ENCODE measurements at places on chromosomes 6 and 20.

DNA sequence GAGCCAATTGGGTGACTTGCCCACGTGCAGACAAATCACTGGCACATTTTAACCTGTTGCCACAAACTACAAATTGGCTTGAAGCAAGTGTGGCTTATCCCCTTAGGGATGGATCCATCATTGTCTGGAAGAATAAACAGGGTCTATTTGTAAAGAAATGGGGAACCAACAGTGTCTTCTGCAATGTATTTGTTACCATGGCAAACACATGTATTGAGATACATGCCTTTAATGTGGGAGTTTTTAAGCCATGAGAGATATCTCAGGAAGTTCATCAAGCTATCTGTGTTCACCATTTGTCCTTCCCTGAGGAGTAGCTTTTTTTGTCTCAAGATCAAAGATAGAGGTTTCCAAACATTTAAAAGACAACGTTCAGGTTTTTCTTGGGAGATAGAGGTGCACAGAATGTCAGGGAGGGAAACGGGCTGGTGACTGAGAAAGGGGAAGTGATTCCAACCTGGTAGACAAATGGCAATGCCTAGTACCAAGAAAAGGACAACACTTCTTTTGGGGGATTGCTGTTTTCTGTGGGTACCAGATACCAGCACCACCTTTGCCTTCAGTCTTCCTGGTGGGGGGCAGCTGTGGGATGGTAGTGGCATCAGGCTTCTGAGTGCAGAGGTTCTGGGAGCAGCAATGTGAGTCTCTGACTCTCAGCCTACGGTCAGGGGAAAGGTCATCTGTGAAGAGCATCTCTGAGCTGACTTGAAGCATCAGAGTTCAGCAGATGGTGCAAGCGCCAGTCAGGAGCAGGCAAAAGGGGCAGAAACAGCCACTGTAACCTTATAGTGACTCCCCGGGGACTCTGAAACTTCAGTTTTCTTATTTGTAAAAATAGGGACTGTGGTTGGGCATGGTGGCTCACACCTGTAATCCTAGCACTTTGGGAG is 20.1 kb upstream of the BCAS1 start:
- DNase-seq: no peak

GRCh38 chr6:3355011-3355357 is 96.2 kb downstream of the PSMG4 start:
- no peak for DNase-seq

GRCh38 chr6:14065350-14065749 is 52.2 kb upstream of the CD83 start:
- no peak for DNase-seq

DNA sequence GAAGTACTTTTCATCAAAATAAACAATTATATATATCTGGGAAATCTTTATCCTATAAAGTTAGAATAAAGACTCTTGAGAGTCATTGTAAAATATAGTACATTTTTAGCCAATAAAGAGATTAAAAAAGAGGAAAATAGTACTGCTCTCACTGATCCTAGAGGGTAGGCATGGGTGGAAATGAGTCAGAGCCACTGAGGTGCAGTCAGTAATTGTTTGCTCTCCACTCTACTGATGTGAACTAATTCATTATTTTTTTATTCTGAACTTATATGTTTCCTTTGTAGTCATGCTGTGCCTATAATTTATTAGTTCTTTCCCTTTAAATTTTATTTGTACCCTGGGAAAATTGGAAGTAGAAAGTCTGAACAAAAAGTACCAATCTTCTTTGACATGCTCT is 1359.4 kb upstream of the GJE1 start:
- DNase-seq: no peak

GRCh38 chr20:57652606-57653545 is 32.6 kb upstream of the ZBP1 start:
- peak; percentile 20 for DNase-seq

GRCh38 chr6:37972994-37973757 is 153.6 kb downstream of the ZFAND3 start:
- DNase-seq: no peak

- DNase-seq: no peak
Observed at GRCh38 chr6:93721386-93722048, 302.2 kb upstream of the EPHA7 start.

DNA sequence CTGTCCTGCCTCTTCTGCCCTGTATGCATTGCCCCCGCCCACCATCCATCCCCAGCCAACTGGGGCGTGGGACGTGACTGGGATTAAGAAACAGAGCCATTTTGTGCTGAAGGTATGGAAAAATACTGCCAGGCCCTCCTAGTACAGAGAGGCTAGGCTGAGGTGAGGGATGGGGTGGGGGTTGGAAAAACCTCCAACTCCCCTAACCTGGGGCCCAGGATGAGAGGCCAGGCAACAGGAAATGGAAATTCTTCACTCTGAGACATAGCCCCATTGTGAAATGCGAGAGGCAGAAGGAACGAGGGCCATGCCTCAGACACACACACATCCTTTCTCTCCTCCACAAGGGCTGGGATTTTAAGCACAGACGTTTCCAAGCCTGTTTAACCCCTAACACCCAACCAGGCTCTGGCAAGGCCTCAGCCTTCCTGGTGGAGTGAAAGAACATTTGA is 19.9 kb downstream of the KCNK5 start:
- DNase-seq: no peak

DNA sequence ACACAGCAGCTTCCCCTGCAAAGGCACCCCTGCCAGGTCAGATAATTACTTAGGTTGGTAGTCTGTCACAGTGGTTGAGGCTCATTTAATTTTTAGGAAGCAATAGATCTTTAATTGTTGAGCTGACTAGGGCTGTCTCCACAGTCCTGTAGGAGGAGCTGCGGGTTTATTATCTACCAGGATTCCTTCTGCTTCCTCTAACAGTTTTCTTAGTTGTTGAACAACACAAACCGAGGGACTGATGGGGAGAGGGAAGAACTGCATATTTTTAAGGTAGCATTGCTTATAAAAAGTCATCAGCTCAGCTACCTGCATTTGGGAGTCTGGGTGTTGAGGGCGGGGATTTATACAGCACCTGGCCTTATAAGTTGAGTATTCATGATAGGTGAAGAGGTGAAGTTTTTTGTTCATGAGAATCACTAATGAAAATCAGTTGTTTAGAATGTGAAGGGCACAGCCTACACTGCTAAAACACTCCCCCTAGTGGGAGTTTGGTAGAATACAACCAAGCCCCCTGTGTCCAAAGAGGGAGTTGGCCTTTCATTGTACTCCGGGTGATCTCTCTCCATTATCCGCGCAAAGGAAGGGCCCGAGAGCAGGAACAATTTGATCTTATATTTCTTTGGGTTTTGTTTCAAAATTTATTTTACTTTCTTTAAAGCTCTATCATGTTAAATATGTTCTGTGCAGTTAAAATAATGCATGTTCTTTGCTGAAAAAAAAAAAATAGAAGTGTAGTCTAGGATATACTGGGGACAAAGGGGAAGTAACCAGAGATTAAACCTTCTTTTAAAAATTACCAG is 69.6 kb downstream of the SSR1 start:
- DNase-seq: peak; percentile 58

GRCh38 chr6:125112934-125113333 is 40.6 kb upstream of the TPD52L1 start:
- no peak for DNase-seq

DNA sequence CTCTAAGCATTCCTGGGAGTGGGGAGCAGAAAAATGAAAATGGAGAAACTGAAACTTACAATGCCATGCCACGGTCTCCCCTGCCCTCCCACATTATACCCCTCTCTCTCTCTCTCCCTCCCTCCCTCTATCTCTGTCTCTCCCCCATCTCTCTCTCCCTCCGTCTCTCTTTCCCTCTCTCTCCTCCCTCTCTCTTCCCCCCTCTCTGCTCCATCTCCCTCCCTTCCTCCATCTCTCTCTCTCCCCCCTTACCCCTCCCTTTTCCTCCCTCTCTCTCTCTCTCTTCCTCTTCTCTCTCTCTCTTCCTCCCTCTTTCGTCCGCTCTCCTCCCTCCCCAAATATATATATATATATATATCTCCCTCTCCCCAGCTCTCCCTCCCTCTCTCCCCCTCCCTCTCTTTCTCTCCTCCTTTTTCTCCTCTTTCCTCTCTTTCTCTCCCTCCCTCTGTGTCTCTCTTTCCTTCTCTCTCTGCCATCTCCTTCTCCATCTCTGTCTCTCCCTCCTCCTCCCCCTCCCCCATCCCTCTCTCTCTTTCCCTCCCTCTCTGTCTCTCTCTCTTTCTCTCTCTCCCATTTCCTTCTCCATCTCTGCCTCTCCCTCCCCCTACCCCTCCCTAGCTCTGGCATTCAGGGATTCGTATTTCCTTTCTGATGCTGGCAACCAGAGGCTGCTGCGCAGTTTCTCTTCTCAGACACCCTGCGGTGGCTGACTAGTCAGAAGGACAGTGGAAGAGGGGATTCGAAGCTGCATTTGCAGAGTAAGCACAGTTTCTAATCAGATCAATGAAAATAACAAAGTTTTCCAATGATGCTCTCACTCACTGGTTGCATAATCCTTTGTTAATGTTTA is 13.9 kb upstream of the VAPB start:
- DNase-seq: no peak

GRCh38 chr6:21208081-21208795 is 385.3 kb upstream of the SOX4 start:
- DNase-seq: no peak

DNA sequence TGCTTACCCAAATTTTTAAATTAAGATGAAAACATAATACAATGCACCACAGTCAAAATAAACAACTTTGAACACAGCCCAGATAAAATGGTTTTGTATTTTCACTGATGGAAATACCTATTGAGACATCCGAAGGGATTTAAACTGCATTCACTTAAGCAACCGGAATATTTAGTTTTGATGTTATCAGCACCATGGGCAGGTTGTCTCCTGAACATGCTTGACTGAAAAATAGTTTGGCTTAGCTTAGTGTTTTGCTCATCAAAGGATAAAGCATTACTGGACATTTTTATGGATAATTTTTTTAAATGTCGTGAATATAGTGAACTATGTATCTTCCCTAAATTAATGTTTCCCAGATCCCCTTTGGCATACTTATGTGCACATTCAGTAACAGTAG is 177.5 kb downstream of the GJA1 start:
- DNase-seq: no peak

DNA sequence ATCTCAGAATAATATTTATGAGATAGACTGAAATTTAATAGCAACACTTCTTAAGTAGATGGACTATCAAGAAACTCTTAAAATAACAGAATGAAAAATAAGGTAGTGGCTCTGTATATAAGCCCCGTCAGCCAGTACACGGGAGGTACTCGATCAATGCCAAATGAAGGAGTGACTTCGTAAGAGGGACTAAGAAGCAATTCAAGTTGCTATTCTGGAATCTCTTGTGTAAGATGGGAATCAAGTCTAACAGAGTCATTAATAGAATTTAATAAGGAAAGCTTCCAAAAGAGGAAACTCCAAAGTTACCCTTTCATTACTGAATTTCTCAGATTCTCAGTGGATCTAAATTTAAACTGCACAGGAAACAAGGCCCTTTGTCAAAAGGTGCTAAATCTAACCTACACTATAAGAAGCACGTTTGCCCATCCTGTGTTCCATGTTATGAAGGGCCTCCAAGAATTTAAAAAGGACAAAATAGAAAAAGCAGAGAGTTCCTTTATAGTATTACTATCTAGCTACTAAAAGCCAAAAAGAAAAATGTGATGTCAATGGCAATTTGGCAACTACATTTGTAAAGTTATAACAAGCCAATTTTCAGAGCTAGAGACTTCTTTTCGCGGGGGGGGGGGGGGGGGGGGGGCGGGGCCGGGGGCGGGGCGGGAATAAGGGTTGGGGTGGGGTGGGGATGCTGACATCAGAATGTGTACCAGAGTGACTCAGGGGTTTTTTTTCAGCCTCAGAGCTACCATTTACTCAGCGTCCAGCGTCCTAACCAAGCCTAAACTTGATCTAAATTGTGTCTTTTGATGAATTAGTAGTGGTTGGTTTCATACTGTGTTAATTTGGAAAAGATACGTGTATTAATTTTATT is 200.6 kb downstream of the GMPR start:
- DNase-seq: no peak

- DNase-seq: no peak
Observed at GRCh38 chr20:6806275-6806674, 38.8 kb downstream of the BMP2 start.

DNA sequence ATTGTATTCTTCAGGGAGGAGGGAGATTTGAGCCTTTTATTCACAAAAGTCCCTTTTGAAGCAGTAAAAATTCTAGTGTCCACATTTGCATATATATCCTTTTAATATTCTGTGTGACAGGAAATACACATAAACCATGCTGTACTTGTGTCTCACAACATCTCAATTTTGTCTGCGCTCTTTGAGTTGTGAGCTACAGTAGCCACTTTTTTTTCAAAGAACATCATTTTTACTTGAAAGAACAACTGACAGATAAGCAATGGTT is 21.3 kb downstream of the LMBRD1 start:
- DNase-seq: no peak

- DNase-seq: no peak
Observed at GRCh38 chr20:10578607-10579006, 95.2 kb downstream of the JAG1 start.

DNA sequence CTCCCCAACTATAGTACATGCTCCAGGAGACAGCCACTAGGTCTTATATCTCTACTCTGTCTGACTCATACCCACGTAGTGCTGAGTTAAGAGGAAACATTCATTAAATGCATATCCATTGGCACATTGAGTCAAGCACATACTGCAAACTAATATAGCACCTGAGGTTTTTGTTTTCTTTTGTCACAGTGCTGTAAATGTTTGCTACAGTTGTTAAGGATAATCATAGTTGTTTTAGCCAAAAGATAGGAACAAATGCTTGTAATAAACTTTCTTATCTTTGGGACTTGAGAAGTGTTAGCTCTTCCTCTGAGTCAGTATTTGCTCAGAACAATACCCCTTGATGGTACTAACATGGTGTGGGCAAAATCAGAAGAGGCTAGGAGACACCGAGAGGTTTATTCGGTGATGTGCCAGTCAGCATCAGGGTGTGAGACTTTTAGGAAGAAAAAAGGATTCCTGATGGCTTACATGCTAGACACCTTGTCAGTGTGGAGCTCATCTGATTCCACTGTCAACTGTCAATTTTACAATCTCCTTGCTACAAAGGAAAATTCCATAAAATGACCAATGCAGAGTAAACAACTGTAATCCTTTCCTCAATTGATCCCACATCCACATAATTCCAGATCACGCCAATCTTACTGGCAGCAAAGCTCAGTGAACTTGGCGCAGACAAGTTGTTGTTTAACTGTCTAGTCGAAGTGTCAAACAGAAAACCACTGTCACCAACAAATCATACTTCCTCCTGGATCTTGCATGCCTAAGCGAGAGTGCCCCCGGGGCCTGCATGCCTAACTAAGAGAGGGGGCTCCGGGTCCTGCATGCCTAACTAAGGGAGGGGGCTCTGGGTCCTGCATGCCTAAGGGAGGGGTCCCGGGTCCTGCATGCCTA is 36.1 kb downstream of the ELOVL2 start:
- DNase-seq: no peak

- DNase-seq: peak; percentile 62
Observed at GRCh38 chr20:54078296-54078984, 8.0 kb upstream of the BCAS1 start.

- DNase-seq: no peak
Observed at GRCh38 chr6:3324262-3324942, 65.7 kb downstream of the PSMG4 start.

DNA sequence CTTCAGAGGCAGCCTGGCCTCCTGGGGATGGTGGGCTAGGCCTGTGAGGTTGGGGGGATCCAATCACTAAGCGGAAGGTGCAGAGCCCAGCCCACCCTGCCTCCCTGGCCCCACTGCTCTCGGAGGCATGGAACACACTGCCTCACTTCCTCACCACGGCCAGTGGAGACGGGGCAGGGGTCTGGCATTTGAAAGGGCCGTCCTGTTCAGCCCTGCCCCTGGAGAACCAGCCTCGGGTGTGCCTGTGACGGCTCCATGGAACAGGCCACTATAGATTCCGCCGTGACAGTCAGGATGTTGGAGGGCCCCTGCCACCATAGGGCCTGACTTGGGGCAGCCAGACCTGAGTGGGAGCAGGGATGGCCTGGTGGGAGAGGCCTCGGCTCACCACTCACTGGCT is 110.2 kb downstream of the DACT2 start:
- no peak for DNase-seq
